ENCODE measurements at places on chromosomes 5 and 9.

GRCh38 chr5:39605145-39605544 lies 180.4 kb upstream of the DAB2 start:
- DNase-seq = no peak

GRCh38 chr9:99357575-99357974 lies 135.5 kb downstream of the SEC61B start:
- peak; percentile 8 for DNase-seq

GRCh38 chr9:110869931-110870330 lies 168.3 kb downstream of the LPAR1 start:
- DNase-seq = no peak

DNA sequence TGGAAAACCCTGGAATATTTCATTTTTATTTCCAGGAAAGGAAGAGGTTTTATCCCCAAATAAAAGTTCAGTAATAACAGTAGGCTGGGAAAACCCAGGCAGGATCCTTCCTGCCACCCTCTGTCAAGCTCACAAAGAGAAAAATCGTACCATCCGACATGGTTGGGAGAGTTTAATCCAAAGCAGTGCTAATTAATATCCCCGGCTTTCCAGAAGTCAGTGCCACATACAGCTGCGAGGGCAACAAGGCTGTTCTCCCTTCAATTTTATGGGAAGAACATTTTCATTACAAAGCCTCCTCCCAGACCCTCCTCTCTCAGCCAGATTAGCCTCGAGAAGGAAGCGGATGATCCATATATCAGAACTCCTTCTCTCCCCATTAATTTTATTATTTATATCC lies 95.5 kb downstream of the PAX5 start:
- no peak for DNase-seq

DNA sequence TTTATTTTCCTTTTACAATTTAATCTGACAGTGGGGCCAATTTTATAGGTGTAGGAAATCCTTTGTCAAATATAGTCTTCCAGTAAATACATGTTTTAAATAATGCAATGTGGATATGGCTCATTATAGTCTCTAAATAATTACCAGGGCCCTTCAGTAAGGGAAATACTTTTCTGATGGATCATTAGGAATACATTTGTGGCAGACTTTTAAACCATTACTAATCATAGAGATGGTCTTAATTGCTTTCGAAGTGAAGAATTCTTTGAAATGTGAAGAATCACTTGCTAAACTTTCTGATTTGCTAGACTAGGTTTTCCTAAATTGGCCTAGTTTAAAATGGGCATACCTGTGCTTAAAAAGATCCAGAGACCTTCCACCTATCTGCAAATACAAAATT lies 105.6 kb upstream of the ELL2 start:
- DNase-seq = no peak

DNA sequence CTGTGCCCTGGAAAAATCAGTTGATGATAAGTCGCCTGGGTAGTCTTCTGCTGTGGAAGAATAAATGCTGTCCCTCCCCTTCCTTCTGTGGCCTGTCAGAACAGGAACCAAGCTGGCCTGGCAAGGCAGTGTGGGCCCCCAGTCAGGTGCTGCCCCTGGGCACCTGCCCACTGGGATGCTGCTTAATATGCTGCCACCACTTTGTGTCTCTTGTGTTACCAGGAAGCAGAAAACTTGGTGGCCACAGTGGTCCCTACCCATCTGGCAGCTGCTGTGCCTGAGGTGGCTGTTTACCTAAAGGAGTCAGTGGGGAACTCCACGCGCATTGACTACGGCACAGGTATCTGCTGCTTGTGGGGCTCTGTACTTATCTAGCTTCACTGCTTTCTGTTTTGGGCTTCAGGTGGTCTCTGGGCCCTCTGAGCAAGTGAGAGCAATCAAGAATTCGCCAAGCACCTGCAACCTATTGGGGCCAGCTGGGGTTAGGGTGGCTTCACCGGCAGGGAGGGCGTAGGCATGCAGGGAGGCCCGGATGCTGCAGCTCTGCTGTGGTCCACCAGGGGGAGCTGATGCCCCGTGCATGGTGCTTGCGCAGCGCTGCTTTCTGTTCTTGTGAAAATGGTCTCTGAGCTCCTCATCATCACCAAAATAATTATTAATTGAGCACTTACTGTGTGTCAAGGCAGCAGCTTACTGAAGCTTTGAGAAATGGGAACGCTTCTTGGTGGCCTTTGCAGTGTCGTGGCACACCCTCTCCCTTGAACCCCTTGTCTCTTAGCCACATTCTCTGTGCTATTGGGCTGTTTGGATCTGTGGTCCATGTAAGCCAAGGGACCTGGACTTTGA lies 20.3 kb downstream of the PTPA start:
- DNase-seq = peak; percentile 40

GRCh38 chr5:21776466-21776865 lies 1076.7 kb downstream of the CDH12 start:
- DNase-seq = no peak

DNA sequence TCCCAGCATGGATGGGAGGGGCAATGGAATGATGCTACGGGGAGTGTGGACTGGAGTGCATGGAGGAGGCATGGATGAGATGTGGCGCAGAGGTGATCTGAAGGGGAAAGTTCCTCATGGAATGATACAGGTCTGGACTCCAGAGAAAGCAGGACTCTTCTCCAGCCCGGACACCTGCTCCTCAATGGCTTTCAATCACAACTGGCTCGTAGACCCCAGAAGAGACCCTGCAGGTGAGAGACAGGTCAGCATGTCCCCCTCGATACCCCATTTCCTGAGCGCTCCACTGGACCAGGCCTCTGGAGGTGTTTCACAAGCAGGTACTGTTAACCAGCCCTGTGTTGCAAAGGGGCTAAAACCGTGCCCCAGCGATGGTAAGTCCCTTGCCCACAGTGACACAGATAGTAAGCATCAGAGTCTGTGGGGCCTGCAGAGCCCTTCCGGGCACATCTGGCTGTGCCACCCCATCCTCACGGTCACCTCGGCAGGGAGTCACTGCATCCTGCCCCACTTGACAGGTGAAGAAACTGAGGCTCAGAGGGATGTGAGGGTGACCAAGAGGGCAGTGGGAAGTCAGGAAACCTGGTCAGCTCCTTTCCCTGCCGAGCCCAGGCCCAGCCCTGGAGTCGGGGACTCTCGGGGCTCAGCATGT lies 5.5 kb upstream of the DPM2 start:
- no peak for DNase-seq

GRCh38 chr5:73722231-73722630 lies 96.2 kb downstream of the ARHGEF28 start:
- DNase-seq = no peak

GRCh38 chr5:32206509-32207354 lies 32.6 kb upstream of the GOLPH3 start:
- DNase-seq = no peak

DNA sequence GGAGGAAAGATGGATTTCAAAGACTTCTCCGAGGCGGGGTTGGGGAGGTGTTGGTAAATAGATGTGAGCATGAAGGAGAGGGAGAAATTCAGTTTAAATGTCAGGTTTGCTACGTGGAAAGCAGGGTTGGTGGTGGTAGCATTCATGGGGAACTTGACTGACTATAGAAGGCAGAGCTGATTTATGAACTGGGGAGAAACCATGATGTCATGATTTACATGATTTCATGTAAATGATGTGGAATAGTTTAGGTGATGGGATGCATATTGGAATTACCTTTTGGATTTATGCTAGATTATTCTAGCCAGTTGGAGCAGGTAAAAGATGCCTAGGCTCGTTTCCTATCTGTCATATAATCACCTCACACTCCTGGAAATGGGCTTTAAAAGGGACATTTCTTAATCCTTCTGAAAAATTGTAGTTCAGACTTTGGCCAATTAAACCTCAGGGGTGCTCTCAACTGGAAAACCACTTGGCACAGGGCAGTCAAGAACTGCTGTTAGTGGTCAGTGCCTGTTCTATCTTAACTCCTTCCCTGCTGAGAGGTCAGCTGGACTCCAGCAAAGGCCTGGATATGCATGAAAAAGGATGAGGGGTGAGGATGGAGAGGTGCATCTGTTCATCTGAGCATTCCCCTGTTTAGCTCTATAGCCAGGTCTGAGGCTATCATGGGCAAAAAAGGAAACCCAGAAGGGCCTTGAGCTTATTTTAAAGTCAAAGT lies 50.1 kb upstream of the BASP1 start:
- DNase-seq = no peak

DNA sequence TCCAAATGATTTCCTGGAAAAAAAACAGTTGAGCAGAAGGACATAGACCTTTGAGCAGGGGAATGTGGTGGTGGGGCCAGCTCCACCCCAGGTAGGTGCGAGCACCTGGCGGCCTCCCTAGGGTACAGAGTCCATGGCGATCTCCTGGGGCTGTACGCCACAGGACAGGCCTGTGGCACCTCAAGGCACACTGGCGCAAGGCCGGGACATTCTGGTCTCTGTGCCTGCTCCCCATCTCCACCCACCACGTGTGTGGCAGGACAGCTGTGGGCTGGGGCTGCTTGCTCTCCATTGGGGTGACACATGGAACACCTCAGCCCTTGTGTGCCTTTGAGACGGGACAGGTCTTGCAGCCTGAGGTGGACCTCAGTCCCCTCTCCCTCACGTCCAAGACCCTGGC lies 25.2 kb downstream of the WNK2 start:
- DNase-seq = no peak

DNA sequence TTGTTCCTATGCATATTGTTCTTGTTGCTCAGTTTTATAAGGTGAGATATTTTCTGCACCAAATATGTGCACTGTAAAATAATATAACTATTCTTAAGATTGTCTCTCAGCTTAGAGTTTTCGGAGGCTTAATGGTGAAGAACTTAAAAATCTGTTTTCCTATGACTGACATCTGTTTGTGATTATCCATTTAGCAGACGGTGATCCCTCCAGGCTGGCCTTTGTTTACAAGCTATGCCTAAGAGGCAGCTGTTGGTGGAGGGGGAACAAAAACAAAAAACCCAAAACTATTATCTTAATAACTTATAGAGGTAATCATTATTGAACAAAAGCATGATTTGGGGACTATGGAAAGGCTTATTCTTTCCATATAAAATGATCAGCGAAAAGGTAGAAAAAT lies 658 bp downstream of the PDCD1LG2 start:
- DNase-seq = no peak

DNA sequence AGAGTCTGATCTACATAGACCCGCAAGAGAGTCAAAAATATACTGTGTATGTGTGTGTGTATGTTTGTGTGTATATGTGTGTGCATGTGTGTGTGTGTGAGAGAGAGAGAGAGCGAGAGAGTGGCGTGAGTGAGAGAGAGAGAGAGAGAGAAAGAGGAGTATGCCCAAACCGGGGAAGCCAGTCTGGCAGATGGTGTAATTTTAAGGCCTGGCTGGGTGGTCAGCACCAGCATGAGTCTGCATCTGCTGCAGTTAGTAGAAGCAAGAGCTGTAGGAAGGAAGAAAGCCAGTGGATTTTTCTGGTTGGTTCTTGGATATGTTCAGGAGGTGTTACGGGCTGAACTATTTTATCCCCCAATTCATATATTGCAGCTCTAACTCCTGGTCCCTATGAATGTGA lies 75.2 kb downstream of the ACTBL2 start:
- no peak for DNase-seq

- no peak for DNase-seq
Observed at GRCh38 chr5:147169399-147169798, 65.4 kb upstream of the STK32A start.

GRCh38 chr5:85621668-85622067 lies 996.1 kb upstream of the COX7C start:
- DNase-seq = no peak

- DNase-seq = no peak
Observed at GRCh38 chr5:53059281-53059680, 50.3 kb downstream of the MOCS2 start.

DNA sequence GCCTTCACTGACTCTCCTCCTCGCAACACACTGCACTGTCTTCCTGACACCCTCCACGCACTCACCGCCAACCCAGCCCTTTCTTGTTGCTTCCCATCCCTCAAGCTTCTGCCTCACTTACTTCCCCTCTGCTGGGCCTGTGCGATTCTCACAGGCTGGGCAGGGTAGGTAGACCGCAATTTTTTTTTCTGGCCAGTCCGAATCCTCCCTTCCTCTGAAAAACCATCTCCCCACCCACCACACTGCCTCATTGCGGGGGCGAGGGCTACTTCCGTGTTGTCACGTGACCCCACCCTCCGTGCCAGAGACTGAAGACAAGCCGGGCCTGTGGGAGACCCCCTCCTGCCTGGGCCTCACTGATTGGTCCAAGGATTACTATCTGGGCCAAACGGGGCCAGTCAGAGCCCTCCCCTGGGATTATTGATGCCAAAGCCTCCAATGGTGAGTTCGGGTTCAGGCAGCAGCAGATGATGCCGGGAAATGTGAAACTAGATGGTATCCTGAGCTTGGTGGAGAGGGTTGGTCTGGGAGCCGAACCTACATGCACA lies 73.1 kb downstream of the STK10 start:
- no peak for DNase-seq

DNA sequence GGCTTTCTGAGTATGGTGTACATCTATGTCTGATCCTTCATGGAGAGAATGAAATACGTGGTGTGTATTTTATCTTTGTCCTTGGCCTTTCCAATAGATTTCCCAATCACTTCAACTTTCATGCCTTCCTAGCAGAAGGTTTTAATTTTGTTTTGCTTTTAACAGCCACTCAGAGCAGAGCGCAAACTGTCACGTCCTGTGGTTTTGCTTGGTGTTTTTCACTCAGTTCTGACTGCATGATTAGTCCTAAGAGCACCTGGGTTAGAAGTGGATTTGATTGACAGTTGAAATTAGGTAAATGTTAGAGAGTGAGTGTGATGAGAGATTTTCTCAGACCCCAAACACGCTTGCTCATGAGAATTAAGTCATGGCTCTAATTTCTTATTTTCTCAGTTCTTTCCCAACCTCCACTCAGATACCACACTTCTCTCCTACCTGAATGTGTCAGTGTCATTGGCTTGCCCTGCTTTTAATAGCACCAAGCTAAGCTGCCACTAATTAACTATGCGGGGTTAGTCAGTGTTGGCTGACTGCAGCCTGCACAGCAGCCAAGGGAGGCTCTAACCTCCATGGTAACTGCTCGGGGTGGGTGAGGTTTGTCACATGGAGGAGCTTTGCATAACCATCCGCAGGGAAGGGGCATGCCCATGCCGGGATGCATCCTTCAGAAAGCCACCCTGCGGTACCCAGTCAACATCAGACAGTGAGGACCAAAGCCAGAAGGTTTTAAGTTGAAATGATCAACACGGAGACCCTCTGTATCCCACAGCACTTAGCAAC lies 173.4 kb downstream of the NR3C1 start:
- no peak for DNase-seq

DNA sequence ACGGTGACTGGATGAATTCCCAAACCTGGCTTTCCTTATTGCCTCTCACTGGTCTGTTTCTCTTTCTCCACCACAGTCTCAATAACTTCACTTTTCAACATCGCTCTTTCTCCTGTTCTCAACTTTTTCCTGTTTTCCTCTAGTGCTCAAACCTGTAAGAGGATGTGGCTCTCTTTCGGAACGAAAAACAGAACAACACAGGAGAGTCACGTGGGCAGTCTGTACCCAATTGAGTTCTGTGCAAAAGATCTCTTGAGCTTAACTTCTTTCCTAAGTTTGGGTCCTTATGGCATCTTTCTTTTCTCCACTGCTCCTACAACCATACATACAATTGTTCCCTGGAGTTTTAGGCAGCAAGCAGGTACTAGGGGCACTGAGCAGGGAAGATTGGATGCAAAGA lies 8.9 kb downstream of the HAVCR1 start:
- DNase-seq = no peak

GRCh38 chr9:2745560-2746380 lies 28.5 kb downstream of the KCNV2 start:
- no peak for DNase-seq

- DNase-seq = no peak
Observed at GRCh38 chr5:58902765-58903164, 319.9 kb downstream of the RAB3C start.

GRCh38 chr9:130461218-130461630 lies 16.5 kb downstream of the ASS1 start:
- no peak for DNase-seq

- no peak for DNase-seq
Observed at GRCh38 chr5:56552612-56553268, 262.6 kb upstream of the MAP3K1 start.
